ENCODE measurements at places on chromosomes 1 and 21.

GRCh38 chr1:19737104-19737825 lies 62.5 kb downstream of the TMCO4 start:
- peak; percentile 40 for DNase-seq

DNA sequence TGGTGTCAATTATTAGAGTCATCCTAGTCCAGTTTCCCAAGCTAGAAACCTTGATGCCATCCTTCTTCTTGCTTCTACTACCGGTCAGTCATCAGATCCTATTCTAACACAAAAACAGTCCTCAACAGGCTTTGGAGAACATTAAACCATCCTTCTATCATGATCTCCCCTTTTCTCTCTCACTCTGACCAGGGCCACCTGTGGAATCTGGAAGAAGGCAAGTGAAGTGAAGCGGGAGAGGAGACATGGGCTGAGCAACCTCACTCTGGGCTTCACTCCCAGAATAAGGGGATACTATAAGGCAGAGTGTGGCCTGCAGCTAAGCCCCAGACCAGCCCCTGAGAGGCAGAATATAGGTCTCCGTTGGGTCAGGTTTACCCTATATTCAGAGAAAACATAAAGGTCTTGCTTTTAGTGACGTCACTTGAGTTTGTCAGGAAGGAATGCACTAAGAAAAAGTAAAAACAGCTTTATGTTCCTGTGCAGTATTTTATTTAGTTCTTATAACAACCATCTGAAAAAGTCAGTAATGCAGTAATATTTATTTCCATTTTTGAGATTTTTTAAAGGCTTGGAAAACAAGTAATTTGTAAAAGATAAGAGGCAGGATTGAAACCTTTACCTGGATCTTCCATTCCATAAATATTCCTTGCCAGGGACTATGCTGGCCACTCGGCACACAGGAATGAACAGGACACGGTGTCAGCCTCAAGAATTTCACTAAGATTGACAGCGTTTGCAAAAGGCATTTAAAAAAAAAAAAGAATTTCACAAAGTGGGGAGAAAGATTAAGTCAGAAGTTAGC lies 61.3 kb downstream of the NFASC start:
- DNase-seq = no peak

- DNase-seq = peak; percentile 60
Observed at GRCh38 chr1:200510228-200510623, 100.4 kb upstream of the ZNF281 start.

- DNase-seq = peak; percentile 74
Observed at GRCh38 chr1:46522184-46522968, 29.1 kb downstream of the KNCN start.

GRCh38 chr1:77594366-77595112 lies 87.9 kb downstream of the ZZZ3 start:
- DNase-seq = no peak

DNA sequence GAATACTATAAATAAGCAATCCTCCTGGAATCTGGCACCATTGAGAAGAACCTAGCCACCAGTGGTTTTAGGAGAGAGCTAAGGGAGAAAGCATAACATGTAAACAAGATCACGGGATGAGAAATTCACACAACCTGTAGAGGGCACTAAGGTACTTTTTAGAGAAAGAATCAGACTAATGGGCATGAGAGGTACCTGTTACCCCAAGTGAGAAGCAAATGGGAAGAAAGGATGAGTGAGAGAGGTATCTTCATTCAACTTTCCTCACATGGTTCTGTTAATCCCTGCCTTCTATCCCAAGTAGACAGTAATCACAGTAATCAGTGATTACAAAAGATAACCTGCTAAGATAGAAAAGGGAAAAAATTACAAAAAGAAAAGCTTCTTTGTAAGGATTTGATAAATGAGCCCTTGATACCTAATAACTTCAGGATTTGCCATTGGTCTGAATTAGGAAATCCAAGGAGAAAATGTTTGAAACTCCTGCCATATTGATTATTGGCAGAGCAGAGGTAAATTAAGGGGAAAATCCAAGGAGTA lies 251.1 kb upstream of the ADGRL2 start:
- peak; percentile 40 for DNase-seq

- DNase-seq = no peak
Observed at GRCh38 chr1:90074566-90074965, 79.7 kb downstream of the ZNF326 start.

- DNase-seq = no peak
Observed at GRCh38 chr1:165637427-165637826, 6.4 kb downstream of the MGST3 start.

DNA sequence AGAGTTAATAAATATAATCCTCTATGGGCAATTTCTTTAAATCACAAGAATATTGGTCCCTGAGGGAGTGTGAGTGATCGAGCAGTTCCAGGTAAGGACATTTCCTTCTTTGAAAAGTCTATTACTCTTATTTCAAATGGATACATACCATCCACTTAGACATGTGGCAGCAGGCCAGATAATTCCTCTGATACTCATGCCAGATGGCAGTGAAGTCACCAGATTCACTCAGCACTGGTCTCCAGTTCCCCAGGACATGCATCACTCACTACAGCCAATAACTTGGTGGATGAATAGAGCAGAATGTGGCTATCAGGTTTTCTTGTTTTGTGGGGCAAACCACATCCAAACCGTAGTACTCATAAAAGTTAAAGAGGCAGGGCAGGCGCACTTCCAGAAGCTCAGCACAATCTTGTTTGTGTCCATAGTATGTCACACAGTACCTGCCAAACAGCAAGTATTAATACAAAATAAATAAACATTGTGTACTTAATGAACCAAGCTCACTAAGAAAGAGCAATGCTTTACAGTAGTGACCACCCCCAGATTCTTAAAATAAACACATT lies 74.2 kb upstream of the CD53 start:
- DNase-seq = peak; percentile 14

GRCh38 chr1:37480581-37481288 lies 6.4 kb downstream of the ZC3H12A start:
- no peak for DNase-seq

GRCh38 chr1:27878787-27879335 lies 6.5 kb downstream of the THEMIS2 start:
- no peak for DNase-seq

DNA sequence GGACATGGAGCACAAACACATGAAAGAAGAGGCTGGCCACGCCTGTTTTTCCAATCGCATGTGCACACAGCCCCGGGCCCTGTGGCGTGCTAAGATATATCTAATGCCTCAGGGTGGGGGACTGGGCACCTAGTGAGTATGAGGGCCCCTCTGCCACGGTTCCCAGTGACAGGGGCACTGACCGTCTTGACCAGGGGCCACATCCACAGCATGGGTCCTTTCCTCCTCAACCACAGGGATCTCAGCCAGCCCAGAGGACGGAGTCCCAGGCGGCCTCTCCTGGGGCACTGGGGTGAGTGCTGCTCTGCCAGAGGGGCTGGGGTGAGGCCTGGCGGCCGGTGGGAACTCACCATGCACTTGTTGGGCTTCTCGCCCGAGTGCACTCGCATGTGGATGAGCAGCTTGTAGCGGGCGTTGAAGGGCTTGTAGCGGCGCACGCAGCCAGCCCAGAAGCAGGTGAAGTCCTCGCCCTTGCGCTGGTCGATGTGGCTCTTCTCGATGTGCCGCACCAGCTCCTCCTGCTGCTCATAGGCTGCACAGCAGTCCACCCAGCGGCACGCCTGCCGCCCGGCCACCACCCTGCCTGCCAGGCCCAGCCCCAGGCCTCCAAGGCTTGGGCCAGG lies 134.7 kb downstream of the DMRTB1 start:
- DNase-seq = no peak

DNA sequence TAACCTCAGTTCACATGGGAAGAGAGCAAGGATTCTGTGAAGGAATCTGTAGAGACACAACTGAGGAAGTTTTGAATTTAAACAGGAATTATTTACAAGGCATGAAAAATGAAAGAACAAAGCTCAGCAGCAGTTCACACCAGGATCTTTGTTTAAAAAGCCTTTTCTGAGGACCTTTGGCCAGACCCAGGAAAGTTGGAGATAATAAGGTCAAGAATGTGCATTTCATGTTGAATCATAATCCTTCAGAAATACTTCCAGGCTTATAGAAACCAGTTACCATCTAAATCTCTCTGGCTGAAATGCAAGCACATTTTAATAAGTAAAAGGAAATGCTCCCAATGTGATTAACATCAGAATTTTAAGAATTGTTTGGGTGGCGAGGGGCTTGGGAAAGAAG lies 2.7 kb downstream of the CLIC6 start:
- DNase-seq = no peak

- no peak for DNase-seq
Observed at GRCh38 chr1:53321366-53321765, 6.5 kb downstream of the LRP8 start.

- DNase-seq = peak; percentile 61
Observed at GRCh38 chr1:41500781-41501518, 16.5 kb upstream of the EDN2 start.

GRCh38 chr1:116873680-116874271 lies 35.9 kb upstream of the PTGFRN start:
- DNase-seq = peak; percentile 70

DNA sequence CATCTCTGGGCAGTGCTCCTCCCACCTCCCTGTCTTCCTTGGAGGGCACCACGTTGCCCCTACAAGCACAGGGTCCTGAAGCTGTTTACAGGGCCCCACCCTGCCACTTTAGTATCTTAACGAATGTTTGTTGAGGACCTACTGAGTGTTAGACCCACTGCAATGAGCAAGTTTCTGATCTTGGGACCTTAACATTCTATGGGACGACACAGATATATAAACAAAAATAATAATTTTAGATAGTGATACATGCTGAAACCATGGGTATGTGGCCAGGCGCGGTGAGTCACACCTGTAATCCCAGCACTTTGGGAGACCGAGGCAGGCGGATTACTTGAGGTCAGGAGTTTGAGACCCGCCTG lies 10.1 kb downstream of the ENTREP3 start:
- DNase-seq = no peak

DNA sequence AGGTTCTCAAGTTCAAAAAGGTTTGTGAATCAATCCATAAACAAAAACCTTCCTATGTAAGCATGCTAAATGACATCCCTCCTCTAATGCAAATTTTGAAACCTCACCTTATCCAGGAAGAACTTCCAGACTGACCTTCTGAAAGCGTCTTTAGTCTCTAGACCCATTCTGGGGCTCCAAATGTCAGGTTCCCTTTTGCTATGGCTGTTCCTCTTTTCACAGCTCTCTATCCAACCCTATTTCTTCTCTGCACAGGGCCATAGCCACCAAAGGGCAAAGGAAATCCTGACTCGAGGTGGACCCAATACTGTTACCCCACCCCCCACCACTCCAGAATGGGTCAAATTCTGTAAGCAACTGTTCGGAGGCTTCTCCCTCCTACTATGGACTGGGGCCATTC lies 3.4 kb downstream of the ATP1A4 start:
- DNase-seq = no peak

- DNase-seq = no peak
Observed at GRCh38 chr1:88541596-88541995, 142.5 kb upstream of the PKN2 start.

DNA sequence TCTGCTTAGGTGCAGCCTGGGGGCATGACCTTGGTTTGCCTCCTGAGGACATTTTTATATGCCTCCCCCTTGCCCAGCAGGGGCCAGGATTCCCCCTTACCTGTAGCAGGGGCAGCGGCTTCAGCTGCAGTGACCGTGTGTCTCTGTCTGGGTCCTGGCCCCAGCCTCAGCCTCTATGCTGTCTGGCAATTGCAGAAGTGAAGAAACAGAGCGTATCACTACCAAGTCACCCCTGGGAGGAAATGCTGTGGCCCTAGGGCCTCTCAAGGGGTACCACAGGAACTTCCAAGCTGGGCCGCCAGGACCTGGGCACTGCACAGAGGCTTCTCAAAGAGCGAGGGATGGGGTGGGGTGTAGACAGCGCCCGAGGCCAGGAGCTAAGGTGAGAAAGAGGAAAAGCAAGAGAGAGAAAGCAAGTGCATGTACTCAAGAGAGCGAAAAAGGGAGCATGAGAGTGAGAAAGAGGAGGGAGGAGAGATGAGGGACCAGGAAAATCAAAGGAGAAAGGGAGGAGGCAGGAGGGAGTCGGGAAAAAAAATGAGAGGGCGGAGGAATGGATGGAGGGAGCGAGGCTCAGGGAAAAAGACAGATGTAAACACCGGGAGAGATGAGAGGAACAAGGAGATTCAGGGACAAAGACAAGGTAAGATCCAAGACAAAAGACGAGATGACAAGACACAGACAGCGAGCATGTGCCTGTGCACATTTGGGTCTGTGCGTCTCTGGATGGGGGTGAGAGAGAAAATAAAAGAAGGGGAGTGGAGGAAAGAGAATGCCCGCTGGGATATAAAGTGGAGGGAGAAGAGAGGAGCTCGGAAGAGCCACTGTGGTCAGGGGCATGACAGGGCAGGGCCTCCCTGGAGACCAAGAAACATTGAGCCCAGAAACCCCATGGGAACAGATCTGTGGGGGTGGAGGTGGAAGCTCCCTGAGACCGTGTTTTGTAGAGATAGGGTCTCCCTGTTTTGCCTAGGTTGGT lies at the start of gene PTAFR:
Gene PTAFR (minus strand): TSS at position 199 of the 979 bp plus-strand sequence. CDS start 25,669 bp downstream, outside the sequence.
- DNase-seq = no peak

DNA sequence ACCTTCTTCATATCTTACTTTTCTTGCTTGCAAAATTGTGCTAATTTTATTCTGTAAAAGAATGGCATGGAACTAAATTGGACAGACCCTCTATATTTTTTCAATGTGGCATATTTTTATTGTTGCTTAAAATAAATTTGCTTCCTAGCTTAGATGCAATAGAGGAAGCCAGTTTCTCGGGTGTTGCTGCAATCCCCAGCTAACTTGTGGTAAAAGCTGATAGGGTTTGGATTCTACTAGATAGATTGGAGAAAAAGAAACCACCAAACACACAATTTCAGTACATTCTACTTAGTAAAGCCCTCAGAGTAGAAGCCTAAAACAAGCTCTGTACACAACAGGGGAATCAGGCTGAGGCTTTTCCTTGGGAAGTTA lies 49.5 kb upstream of the GCLM start:
- DNase-seq = no peak

- no peak for DNase-seq
Observed at GRCh38 chr1:38763121-38763520, 96.5 kb downstream of the RRAGC start.

- no peak for DNase-seq
Observed at GRCh38 chr1:30757352-30758120, at the start of gene LAPTM5. LAPTM5 (minus strand) TSS chr1:30757774; CDS start chr1:30757745, 29 bp downstream.

DNA sequence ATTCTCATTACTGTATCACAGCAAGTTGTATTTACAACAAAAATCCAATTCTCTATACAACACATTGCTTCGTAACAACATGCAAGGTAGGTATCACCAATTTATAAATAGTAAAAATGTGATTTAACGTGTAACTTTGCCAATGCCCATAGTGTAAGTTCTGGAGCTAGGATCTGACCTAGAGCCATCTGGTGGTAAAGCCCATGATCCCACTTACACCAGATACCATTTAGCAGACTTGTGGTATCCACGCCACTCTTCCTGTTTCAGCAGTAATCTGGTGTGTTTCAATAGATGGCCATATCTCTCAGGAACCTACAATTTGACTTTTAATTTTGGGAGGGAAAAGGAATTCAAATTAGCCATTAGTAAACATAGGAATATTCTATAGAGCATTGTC lies 10.2 kb downstream of the SETSIP start:
- DNase-seq = no peak

Measured in mammary epithelial cell (primary cell).